Stomach (tissue), 19 donors: ENCODE measurements at places on chromosomes 7 and 10. TPM values are rescaled to one million over a fixed set of nuclear protein-coding genes. Genes with fewer than 3 reads are reported as not detected.
A peak's percentile ranks its signal among the peaks of the same experiment; 100 is the strongest.

Gene MYO3A
- 29.8 TPM for total RNA-seq

DNA sequence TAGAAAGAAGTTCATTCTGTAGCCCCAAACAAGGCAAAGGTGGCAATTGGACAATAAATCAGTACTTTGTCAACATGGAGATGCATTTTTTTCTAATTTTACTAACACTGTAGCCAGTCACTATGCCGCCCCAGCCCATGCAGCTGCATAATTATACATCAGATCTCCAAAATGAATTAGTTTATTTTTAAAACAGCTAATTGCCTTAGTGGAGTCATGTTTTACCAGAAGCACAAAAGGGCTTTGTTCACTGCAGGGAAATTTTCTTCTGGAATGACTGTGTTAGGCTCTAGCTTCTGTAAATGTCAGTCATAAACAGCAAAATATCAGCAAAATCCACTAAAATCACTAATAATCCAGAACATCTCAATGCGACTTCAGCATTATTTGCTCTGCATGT, 20.1 kb upstream of the HDAC9 start:
- no peaks in the 10 kb centered on the region for H3K36me3 ChIP-seq
- H3K4me3 ChIP-seq = no peak overlapping the region
- H3K27ac ChIP-seq = no peak overlapping the region
- H3K4me1 ChIP-seq = peaks cover 15% of the 10 kb centered on the region
- H3K27me3 ChIP-seq = no peaks in the 10 kb centered on the region

DNA sequence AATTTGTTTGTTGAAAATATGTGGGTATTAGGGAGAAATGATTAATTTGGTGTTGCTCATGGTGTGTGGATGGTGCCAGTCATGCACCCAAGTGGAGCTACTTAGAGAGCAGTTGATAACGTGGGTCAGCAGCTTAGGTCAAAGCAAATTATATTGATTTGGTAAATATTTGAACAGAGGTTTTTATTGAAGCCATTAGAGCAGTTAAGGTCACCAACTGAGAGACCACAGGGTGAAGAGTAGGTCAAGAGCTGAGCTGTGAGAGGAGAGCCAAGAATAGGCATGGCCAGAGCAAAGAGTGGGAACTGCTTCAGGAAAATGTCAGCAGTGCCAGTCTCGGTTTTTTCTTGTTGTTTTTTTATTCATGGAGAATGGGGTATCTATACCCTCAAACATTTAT, 97.9 kb downstream of the TMEM168 start:
- H3K4me3 ChIP-seq = no peak overlapping the region
- no peaks in the 10 kb centered on the region for H3K27me3 ChIP-seq
- DNase-seq = no peak
- no peaks in the 10 kb centered on the region for H3K4me1 ChIP-seq

Gene SPDYE1
- total RNA-seq = not detected

Gene ZFAND2A
- 12.2 TPM for total RNA-seq

Gene ATOH7
- not detected for total RNA-seq

Gene PKD2L1
- 0.89 TPM for total RNA-seq

DNA sequence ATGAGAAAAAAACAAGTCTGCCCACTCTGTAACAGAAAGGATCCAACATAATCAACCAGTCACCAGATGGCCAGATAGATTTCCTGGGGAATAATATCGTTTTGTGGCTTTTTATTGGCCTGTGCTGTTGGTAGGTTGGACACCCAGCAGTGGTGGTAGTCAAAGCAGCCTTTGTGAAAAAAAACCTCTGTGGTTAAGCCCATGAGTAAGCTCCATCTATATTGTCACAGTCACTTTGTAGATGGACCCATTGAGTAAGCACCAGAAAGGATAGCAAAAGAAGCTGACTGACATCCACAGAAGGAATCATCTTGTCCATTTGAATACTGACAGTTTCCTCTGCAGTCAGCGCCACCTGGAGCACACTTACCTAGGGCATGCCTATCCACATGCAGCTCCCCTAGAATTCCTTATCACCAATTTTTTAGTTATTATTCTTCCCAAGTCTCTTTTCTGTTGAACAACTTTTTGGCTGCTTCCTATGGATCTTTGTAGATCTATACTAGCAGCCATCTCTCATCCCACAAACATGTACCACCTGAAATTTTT, 96.9 kb downstream of the IQUB start:
- H3K36me3 ChIP-seq = no peaks in the 10 kb centered on the region
- no peak overlapping the region for H3K27ac ChIP-seq

DNA sequence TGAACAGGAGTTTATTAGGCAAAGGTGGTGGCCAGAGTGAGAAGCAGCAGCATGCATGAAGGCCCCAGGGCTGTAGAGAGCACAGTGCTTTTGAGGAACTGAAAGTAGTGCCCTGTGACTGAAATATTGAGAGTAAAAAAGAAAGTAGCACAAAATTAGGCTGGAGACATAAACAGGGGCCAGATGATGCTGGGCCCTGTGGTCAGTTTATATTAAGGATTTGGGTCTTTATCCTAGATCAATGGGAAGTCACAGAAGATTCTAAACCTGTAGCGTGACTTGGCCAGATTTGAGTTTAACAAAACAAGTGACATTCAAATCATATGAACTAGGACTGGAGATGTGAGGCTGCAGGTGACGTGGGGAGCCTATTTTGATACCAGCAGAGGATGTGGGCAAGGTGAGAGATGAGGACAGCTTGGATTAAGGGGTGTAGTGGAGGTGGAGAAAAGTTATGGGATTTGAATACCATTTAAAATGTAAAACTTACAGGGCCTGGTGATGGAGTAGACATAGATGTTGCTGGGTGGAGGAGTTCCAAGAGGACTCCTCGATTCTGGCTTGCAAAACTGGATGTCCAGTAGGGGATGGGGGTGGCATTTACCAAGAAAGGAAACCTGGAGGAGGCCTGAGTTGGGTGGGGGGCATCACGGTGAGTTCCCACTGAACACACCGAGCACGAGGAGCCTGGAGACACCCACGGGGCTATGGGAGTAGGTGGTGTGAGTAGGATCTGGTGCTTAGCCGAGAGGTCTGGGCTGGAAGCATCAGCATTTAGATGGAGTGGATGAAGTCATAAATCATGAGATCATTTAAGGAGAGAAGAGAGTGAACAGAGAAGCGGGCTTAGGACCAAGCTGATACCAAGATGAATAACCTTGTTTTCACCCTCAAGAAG, 52.8 kb downstream of the HHEX start:
- no peaks in the 10 kb centered on the region for H3K36me3 ChIP-seq
- peak; percentile 20 for DNase-seq
- H3K4me1 ChIP-seq = no peaks in the 10 kb centered on the region

- no peak for DNase-seq
- peaks cover 10% of the 10 kb centered on the region for H3K4me1 ChIP-seq
- no peaks in the 10 kb centered on the region for H3K36me3 ChIP-seq
- H3K4me3 ChIP-seq = no peak overlapping the region
Observed at GRCh38 chr7:111356941-111357340, 205.4 kb downstream of the IMMP2L start.

GRCh38 chr7:99449326-99449725, 10.6 kb downstream of the CPSF4 start:
- no peak overlapping the region for H3K27ac ChIP-seq
- peaks cover 49% of the 10 kb centered on the region for H3K36me3 ChIP-seq
- H3K27me3 ChIP-seq = no peaks in the 10 kb centered on the region
- no peaks in the 10 kb centered on the region for H3K4me1 ChIP-seq

DNA sequence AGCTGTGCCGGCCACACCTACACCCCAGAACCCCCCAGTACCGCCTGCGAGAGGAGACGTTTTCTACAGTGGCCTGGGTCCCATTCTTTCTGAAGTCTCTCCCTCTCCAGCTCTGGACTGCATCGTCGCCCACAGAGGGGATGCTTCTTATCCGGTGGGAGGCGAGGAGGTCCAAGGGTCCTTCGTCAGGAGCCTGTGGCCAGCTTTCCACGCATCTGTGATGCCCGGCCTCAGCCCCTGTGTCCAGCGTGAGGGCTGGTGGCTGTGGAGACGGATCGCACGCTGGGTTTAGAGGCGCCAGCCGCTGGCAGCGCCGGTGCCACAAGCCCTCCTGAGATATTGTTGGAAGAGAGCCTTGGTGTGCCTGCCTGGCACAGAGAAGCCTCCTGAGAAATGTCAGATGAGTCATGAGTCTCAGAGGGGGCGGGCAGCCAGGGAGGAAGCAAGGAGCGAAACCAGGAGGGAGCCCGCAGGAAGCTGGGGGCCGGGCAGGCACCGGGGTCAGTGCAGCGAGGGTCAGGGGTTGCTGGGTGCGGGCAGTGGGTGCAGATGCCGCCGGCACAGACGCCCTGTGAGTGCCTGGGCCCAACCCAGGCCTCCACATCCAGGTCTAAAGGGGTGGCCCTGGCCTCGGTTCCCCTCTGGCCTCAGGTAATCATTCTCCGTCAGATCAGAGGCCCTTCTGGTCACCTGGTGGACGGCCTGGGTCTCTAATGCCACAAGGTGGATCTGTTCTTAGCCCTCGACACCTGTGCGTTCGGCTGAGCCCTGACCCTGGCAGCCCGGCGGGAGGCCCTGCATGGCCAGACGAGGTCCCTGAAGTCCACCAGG, 86.0 kb upstream of the DIP2C start:
- no peaks in the 10 kb centered on the region for H3K4me1 ChIP-seq
- no peaks in the 10 kb centered on the region for H3K27me3 ChIP-seq
- H3K36me3 ChIP-seq = no peaks in the 10 kb centered on the region
- no peak for DNase-seq

- H3K27ac ChIP-seq = no peak overlapping the region
- H3K4me1 ChIP-seq = no peaks in the 10 kb centered on the region
- H3K36me3 ChIP-seq = no peaks in the 10 kb centered on the region
- DNase-seq = no peak
Observed at GRCh38 chr7:94933256-94933990, 26.0 kb downstream of the PPP1R9A start.

- no peak overlapping the region for H3K4me3 ChIP-seq
- H3K27me3 ChIP-seq = no peaks in the 10 kb centered on the region
- H3K36me3 ChIP-seq = no peaks in the 10 kb centered on the region
- H3K4me1 ChIP-seq = peaks cover 9% of the 10 kb centered on the region
- no peak for DNase-seq
Observed at GRCh38 chr7:128006550-128007302, 24.5 kb downstream of the LRRC4 start.

Gene CTTNBP2
- total RNA-seq = 56.4 TPM

DNA sequence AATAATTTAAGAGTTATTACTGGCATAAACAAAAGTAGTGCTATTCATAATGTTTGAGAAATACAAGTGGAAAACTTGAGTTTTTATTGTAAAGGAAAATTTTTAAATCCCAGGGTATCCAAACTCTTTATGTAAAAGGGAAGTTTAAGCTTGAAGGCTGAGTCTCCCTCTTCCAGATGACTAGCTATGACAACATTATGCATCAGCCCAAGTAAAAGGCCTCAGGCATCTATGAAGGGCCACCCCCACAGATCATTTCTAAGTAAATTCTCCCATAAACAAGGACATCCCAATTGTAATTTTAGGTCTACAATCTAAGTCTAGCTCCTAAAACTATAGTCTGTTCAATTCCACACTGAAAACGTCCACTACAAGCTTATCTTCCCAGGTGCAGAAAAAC, 166.2 kb upstream of the STEAP1 start:
- H3K4me3 ChIP-seq = no peak overlapping the region
- H3K4me1 ChIP-seq = no peaks in the 10 kb centered on the region
- no peak overlapping the region for H3K27ac ChIP-seq
- no peaks in the 10 kb centered on the region for H3K36me3 ChIP-seq

- no peaks in the 10 kb centered on the region for H3K36me3 ChIP-seq
- H3K27ac ChIP-seq = peak overlapping the region; percentile 16
- no peaks in the 10 kb centered on the region for H3K27me3 ChIP-seq
- peak overlapping the region; percentile 15 for H3K4me3 ChIP-seq
Observed at GRCh38 chr7:94374231-94374630, 20.5 kb upstream of the COL1A2 start.

Gene LLCFC1
- total RNA-seq = not detected
